ENCODE measurements at places on chromosomes 6 and 20.
A peak's percentile ranks its signal among the peaks of the same experiment; 100 is the strongest.

DNA sequence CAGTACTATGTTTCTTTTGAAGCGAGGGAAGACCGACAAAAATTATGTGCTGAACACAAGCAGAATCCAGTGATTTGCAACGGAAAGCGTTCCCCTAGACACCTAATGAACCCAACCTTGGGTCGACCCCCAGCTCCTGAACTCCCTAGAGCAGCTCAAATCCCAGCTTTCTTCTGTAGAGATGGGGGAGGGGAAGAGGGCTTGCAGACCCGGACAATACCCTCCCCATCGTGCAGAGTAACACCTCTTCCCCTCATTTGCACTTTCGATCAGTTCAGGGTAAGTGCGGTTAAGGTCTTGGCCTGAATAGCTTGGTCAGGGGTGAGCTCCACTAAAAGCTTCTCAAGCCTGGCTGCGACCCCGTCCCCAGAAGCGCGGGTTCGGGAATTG, 404 bp downstream of the CEP162 start:
- no peak for DNase-seq

- DNase-seq = no peak
Measured at GRCh38 chr6:82331031-82331773, 32.4 kb upstream of the TPBG start.

DNA sequence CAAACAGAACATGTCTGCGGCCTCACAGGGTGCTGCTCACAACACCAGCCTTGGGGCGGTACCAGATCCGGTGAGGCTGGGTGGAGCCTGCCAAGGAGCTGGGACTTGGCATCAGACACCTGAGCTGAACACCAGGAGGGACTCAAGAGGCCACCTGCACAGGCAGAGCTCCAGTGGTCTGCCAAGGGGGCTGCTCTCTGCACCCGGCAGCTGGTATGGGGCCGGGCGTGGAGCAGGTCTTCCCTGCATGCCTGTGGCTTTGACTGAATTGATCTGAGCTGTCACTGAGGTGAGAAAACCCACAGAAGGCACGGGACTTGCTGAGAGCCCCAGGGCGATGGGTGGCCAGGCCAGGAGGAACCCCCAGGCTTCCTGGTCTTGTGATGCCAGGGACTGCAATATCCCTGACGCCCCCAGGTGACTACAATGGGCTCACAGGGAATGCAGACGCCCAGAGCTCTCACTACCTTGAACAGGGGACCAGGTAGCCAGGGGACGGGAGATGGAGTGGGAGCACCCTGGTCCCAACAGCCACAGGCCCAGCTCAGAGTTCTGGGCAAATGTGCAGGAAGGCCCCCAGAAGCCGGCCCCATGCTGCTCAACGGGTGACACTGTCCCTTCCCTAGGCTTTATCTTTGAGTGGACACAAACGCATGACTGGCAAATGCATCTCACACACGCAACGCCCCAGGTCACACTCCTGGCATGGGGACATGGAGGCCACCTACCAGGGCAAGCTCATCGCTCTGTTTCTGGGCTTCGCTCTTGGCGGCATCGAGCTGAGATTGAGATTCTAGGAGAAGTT, 48.2 kb downstream of the DSTN start:
- DNase-seq = no peak

DNA sequence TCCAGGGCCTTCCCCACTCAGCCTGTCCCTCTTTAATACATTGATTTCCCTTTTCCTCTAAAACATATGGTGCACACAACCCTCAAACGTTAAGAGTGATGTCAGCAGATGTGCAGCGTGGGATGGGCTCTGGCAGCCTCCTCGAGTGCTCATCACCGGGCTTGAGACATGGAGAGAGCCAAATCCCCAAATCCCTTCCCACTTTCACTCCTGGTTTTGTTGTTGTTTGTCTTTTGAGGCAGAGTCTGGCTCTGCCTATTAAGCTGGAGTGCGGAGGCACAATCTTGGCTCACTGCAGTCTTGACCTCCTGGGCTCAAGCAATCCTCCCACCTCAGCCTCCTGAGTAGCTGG, 5.8 kb upstream of the PLTP start:
- no peak for DNase-seq

DNA sequence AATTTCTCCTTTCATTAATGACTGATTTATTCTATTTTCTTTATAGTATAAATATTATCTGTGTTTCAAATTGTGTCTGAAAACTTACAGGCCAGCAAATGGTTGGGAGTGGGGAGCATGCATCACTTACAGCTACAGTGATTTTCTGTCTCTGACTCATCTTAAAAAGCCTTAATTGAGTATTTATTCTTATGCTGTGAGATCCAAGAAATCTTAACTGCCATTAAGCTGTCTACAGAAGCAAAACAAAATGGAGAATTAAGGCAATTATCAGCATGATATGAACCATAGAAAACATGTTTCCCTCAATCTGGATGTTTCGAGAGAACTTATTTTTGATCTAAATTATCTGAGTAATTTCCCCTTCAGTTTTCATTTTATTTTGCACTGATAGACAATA, 831.2 kb downstream of the KIF16B start:
- no peak for DNase-seq

DNA sequence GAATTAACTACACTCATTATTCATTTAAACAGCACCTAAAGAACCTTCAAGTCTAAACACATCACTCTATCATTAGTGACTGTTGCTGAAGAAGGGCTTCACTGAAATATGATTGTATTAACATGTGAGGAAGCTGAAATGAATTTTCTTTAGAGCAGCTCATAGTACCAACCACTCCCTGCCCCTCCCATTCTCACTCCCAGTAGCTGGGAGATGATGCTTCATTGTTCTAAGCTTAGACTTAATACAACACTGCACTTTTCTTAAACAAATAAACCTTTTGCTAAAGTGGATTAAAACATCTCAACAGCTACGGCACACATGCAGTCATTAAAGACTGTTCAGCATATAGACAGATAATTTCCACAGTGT, 63.1 kb downstream of the ATXN1 start:
- no peak for DNase-seq

- DNase-seq = no peak
Measured at GRCh38 chr6:41748542-41748941, 1.3 kb upstream of the PGC start.

GRCh38 chr6:148807784-148808183, 61.0 kb downstream of the UST start:
- peak; percentile 12 for DNase-seq

GRCh38 chr6:132270726-132271402, 130.4 kb downstream of the MOXD1 start:
- peak; percentile 30 for DNase-seq

- no peak for DNase-seq
Measured at GRCh38 chr6:118408863-118409262, 139.2 kb upstream of the PLN start.

- DNase-seq = no peak
Measured at GRCh38 chr6:137423451-137424168, 70.6 kb downstream of the OLIG3 start.

DNA sequence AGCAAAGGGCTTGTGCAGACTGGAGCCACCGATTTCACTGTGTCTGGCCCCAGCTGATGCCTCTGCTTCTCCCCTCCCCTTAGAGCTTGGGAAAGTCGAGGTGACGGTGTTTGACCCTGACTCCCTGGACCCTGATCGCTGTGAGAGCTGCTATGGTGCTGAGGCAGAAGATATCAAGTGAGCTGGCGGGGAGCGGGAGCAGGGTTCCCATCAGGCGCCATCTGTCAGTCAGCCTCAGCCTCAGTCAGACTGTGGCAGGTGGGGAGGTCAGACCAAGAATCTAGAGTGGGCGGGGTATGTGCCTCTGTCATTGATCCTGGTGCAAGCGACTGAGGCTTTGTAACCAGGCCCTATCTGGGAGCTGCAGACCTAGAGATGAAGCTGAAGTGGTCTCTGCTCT, 5.5 kb downstream of the ERGIC3 start:
- DNase-seq = no peak

DNA sequence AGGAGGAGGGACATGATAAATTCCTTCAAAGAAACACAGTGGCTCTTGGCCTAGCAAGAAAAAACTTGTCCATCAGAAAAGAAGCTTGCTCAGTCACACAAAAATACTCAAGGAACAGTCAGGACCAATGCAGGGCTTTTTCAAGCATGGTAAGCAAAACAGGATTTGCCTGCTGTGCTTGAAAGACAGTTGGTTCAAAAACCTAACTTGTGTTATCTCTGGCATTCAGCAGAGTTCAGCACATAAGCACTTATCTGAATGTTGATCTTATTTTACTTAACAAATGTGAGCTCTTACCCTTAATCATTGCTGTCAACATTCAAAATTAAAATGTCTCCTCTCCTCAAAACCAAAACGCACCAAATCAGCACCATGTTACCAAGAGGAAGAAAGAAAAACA, 38.3 kb downstream of the ATG5 start:
- no peak for DNase-seq

DNA sequence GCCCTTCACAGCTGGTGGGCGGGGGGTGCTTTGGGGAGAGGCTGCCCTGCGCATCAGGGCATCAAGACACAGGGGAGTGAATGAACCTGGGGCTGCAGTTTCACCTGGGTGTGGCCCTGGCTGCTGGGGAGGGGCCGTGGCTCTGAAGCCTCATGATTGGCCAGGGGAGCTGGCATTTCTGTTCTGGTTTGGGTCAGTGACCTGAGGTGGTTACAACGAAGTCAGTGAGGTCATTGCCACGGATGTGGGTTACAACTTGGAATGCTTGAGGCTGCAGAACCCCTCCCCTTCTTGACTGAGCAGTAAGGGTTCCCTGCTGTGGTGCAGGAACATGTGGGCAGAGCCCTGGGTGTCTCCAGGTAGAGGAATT, 3.0 kb downstream of the TCEA2 start:
- no peak for DNase-seq

DNA sequence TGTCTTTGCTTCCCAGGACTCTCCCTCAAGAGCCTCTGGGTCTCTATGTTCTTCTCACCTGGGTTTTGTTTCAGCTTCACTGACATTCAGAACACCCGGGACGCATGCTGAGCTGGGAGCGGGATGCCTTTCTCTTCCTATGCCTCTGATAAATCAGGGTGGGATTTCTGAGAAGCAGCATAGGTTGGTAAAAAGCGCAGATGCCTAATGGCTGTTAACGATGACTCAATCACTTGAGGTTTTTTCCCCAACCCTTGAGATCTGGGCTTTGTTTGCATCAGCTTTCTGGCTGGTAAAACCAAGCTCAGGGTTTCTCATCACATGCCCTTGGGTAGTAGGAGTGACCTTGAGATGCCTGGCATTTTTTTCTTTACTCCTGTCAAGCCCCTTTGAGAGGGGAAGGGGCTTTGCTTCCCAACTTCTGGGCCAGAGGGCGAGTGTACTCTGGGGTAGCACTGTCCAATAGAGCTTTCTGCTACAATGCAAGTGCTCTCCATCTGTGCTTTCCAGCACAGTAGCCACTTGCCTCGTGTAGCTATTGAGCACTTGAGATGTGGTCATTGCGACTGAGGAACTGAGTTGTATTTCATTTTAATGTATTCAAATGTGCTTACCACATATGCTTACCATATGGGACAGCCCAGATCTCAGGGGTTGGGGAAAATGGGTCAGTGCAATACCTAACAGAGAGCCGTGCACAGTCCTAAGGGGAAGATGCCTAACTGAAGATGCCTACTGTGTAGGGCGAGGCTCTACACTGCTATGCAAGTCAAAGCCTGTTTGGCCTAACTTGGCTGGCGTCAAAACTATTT, 69.1 kb downstream of the PPP1R14C start:
- DNase-seq = no peak

- DNase-seq = no peak
Measured at GRCh38 chr20:51331481-51331880, 211.0 kb downstream of the NFATC2 start.

DNA sequence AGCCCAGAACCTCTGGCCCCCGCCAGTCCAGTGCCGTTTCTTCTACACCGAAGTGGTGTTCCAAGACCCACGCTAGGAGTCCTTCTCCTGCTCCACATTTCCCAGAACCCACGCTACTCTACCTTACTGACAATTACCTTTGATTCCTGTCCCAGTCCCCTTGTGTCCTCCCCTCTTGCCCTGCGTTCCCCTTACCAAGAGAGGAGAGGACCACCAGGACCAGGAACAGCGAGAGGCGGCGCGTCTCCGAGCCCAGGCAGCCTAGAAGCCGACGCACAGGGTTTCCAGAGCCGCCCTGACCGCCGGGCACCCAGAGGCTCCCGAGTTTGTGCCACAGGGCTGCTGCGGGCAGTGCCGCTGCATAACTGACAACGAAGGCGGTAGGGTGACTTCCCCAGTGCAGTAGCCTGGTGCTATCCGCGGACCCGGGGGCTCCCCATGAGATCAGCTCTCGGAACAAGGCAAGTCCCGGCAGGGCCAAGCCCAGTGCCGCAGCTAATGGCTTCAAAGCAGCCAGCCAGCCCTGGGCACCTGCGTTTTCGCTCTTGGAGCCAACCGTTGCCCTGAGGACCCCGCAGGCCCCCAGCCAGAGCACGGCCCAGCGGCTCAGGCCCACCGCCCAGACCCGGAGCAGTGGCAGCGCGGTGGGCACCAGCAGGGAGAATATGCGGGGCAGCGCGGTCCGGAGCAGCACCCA, 512 bp downstream of the TAP1 start:
- peak; percentile 38 for DNase-seq

- DNase-seq = no peak
Measured at GRCh38 chr6:51531623-51532022, 555.8 kb downstream of the PKHD1 start.

DNA sequence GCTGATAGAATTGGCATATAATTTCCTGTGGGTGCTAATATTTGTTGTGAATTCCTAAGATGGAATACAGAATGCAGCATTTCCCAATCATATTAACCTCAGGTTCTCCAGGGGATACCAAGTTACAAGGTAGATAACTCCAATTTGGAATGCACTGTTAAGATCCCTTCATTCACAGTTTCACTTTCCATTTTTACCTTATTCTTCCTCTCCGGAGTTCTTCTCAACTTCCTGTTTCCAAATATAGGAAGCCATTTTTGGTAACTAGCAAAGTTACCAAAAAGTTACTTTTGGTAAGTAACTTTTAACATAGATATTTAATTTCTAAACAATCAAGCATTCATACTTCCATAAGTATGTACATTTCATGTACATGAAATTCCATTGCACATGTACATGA, 63.5 kb upstream of the PHACTR2 start:
- no peak for DNase-seq

DNA sequence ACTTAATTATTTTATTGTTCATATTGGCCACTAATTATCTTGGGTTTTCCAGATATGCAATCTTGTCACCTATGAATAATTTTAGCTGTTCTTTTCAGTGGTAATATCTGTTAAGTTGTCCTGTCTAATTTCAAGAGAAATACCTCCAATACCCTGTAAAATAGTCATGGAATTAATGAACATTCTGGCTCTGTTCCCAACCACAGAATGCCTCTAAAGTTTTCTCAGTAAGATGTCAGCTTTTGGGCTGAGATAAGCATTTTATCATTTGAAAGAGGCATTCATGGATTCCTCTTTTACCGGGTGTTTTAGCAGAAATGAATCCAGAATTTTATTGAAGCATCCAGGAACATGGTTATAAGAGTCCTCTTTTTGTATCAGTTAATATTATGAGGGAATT, 109.3 kb downstream of the WDR27 start:
- no peak for DNase-seq

GRCh38 chr6:149264629-149265028, 52.9 kb upstream of the TAB2 start:
- no peak for DNase-seq

GRCh38 chr20:38630727-38631126, 29.1 kb downstream of the ARHGAP40 start:
- no peak for DNase-seq

All from mucosa of gallbladder (tissue), 1 donor.